GM12891 (cell line): ENCODE measurements at places on chromosomes 4 and X.

- DNase-seq, result no peak
Observed at GRCh38 chr4:156885374-156885773, 86.2 kb downstream of the PDGFC start.

GRCh38 chrX:153064061-153064460 lies 7.8 kb downstream of the PNMA3 start:
- no peak for DNase-seq

- DNase-seq, result no peak
Observed at GRCh38 chr4:54764476-54764875, 106.7 kb downstream of the KIT start.

DNA sequence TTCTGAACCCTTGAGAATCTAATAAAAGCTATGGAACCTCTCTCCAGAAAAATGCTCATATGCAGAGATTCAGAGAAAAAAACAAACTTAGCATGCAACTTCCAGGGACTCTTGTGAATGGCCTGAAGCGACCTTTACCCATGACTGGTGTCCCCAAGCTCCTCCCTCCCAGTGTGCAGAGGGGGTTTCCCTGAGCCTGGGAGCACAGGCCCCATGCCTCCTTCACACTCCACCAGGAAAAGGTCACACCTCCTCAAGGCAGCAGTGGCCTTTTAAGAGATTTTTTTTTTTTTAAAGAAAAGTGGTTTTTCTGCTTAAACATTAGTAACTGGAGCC lies 13.3 kb upstream of the UBA6 start:
- DNase-seq, result no peak

- DNase-seq, result no peak
Observed at GRCh38 chr4:183353557-183353956, 31.3 kb upstream of the CLDN24 start.

- peak; percentile 22 for DNase-seq
Observed at GRCh38 chr4:156378033-156378665, 424.5 kb upstream of the CTSO start.

GRCh38 chr4:139826426-139826825 lies 160.8 kb downstream of the MGST2 start:
- DNase-seq, result no peak

DNA sequence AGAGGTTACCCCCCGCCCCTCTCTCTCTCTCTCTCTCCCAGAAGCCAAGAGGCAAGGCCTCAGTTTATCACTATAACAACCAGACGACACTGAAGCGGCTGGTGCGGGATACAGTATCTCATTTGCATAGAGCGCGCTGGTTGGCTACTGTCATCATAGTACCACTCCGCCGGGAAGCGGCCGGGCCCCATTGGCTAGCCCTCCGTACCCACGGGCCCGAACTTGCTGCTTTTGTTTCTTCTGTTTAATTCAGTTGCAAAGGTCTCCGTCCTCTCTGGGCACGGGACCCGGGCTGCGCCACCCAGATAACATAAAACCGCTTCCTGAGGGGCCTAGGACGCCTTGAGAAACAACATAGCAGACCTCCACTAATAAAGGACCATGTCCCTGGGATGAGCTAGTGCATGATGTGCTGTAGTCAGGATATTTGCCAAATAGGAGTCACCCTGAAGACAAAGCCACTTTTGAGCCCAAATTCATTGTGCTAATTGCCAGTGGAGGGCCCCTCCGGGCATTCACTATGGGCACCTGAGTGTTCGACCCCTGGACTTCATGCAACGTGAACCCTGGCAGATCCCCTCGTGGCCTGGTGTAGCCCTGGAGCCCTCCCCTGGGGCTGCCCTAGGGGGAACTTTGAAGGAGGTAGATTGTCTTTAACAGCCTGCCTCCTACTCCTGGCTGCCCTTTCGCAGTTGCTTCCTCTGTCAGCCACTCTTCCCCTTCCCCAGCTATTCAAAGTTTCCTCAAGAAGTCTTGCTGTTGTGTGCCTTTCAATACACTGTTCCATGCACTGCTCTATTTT lies at the start of gene PCYT1B:
Gene PCYT1B, minus strand, starts transcription at position 91 of the 802 bp plus-strand sequence. CDS start 242 bp downstream, outside the sequence.
- DNase-seq, result peak; percentile 9

DNA sequence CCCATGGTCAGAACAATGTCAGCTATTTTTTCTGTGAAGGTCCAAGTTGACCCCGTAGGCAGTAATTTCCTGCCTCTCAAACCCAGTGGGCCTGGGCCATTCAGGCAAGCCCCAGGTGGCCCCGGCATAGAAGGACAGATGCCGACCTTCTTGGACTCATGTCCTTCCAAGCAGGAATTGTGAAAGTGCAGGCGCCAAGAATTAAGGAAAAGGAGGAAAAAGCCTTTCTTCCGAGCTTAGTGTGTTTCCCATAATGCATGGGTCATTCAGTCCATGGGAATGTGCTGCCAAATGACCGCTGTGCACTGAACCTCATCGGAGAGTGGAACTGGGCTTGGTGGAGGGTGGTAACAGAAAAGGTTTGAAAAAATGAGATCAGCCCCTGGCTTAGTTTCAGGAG lies 196.5 kb upstream of the HS3ST1 start:
- no peak for DNase-seq

DNA sequence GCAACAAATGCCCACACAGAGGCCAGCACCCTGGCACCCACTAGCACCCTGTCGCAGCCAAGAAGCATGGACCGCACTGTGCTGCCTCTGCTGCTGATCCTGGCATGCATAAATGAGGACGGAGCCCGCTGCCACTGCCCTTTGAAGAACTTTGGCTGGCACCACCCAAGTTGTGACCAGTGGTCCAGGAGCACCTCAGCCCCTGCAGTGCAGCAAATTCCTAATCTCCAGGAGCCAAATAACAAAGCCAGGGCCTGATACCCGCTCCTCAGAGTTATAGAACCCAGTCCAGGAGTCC lies 807.2 kb downstream of the GLUD2 start:
- no peak for DNase-seq

DNA sequence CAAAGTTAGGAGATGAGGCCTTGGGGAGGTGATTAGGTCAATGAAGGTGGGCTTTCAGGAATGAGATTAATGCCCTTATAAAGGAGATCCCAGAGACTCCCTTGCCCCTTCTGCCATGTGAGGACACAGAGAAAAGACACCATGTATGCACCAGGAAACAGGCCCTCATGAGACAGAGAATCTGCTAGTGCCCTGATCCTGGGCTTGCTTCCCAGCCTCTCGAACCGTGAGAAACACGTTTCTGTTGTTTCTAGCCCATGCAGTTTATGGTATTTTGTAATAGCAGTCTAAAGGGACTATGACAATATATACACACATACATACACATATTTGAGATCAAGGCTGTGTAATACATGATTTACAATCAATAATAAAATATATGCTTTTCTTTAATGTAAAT lies 41.4 kb upstream of the ENPP6 start:
- no peak for DNase-seq

DNA sequence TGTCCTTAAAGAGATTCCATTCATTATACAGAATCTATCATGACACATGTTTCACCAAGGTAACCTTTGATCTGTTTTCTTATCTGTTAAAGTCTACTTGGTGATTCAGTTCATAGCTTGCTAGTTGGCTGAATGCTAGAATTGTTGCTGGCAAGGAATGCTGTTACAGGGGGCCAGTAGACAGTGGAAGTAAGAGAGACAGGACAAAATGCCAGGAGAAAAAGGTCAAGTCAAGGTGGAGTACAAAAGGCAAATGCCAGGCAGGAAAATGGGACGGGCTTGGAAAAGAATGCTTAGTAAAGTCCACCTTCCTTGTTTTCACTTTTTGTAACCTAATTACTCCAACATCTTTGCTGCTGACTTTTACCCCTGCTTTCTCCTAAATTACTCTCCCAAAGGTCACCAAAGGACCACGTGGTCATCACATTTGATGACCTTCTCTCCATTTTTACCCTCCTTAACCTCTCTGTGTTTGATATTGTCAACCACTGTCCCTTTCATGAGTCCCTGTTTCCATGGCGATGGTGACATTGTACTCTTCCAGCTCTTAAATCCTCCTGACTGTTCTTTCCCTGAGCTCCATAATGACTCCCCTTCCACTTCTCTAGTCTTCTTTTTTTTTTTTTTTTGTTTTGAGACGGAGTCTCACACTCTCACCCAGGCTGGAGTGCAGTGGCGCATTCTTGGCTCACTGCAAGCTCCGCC lies 24.5 kb upstream of the TAPT1 start:
- DNase-seq, result no peak

GRCh38 chr4:88939697-88940096 lies 117.3 kb downstream of the FAM13A start:
- no peak for DNase-seq

GRCh38 chr4:29278585-29278984 lies 1441.6 kb upstream of the PCDH7 start:
- DNase-seq, result no peak

DNA sequence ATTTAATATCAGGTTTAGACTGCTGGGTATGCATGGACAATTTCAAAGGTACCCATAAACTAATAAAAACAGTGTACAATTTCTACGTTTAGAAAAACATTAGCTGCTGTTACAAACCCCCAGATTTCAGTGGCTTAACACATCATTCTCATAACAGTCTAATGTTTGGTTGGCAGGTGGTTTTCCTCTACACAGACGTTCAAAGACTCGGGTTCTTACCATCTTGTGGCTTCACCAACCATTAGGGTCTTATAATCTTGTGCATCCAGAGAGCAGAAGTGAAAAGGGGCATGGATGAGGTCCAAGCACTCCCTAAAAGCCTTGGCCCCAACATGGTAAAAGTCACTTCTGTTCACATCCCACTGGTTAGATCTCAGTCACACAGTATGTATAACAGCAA lies 71.6 kb downstream of the SH3RF1 start:
- no peak for DNase-seq

GRCh38 chr4:6892190-6892908 lies 17.3 kb upstream of the TBC1D14 start:
- no peak for DNase-seq

- no peak for DNase-seq
Observed at GRCh38 chr4:33714971-33715370, 2529.3 kb downstream of the ARAP2 start.

DNA sequence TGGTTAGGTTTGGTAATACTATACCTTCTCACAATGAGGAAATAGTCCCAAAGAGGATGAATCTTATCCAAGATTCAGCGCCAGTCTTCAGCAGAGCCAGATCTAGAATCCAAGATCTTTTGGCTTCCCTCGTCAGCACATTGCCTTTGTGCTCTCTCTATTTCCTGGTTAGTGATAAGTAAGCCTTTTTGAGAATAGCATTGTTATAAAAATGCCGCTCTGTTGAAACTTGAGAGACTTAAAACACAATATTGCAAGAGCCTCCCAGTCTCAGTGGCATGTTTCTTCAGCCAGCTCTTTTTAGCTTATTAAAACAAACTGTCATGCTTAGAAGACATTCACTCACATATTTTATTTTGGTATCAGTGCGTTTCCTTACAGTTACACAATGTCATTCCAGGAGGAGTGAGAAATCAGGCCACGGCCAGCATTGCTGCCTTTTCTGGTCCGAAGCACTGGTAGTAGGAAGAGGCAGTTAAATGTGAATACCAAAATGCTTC lies 141.4 kb downstream of the KLHL8 start:
- no peak for DNase-seq

DNA sequence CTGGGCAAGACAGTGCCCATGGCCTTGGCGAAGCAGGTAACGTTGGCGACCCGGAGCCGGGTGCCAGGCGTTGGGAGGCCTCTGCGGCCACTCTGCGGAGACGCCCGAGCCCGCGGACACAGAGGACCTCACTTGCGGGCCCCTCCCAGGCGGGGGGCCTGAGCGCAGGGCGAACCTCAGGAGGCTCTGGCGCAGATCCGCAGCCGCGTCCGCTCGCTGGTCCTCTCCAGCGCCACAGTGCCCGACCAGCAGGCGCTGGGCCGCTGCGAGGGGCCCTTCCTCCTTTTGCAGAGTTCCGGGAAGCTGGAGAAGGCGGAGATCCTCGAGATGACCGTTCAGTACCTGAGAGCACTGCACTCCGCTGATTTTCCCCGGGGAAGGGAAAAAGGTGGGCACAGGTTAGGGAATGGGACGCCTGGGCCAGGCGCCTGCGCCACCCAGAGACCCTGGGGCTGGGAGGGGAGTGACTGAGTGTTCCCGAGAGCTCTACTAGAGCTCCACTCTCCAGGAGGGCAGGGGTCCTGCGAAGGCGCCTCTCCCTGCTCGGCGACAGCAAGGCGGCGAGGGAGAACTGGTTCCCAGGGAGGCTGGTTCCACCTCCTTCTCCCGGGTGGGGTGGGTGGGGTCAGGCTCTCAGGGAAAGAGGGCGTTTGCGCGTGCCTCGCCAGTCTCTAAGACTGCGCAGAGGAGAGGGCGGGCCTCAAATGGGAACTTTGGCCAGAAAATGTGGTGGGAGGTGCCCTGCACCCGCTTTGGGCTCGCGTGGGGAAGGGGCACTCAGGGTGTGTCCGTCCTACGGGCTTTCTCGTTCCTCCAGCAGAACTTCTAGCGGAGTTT lies 1.4 kb downstream of the HELT start:
- no peak for DNase-seq

- no peak for DNase-seq
Observed at GRCh38 chr4:82733636-82734035, 65.0 kb downstream of the SCD5 start.

- no peak for DNase-seq
Observed at GRCh38 chr4:72702948-72703347, 133.9 kb upstream of the ADAMTS3 start.
